ENCODE measurements at places on chromosomes 5 and 9. TPM values are rescaled to one million over a fixed set of nuclear protein-coding genes. Genes with fewer than 3 reads are reported as not detected.

DNA sequence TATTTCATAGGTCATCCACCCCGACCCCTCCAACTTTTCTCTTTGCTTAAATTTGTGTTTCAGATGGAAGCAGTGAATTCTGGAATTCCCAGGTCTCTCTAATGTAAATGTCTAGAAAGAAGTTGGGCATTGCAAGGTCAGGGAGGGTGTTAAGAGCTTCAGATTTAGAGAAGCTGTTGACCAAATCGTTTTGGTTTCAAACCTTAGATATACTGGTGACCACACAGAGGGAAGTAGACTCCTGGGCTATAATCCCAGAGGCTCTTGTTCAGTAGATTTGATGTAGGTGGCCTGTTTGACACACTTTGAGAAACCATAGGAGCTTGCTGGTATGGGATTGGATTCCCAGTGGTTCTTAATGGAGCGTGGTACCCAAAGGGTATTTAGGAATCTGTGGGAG lies 137.3 kb upstream of the KLF9 start:
- no peak for DNase-seq

- DNase-seq: no peak
These were observed 29.4 kb downstream of the CAMSAP1 start for GRCh38 chr9:135877791-135878527.

- no peak for DNase-seq
These were observed 2.0 kb downstream of the IL31RA start for GRCh38 chr5:55853041-55853670.

DNA sequence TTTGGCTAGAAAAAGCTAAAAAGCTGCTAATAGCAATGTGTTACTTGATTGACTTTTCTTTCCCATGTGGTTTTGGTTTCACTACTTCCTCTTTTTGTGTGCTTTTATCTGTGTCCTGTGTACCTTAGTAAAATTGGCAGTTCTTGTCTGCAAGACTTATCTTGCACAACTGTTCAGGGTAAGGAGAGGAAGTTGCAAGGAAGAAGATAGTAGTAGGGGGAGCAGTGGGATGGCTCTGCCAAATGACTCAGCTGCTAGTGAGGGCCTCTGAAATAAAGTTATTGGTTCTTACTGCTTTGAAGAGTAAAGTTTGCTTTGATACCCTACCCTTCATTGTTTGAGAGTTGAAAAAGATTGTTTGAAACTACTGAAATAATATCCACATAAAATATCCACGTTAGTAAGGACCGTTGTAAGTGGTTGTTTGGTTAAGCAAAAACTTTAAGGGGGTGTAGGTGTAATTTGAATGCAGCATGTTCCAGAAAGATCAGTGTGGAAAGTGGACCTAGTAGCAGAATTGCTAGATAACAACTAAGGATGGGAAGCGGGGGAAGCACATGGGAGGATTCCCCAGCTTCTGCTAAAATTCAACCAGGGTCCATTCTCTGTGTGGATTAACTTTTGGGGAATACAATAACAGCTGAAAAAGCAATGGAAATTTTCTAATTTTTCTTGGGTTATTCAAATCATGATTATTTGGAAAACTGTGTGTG lies 123.5 kb downstream of the SCAMP1 start:
- no peak for DNase-seq

GRCh38 chr5:31913808-31914207 lies 260.3 kb downstream of the GOLPH3 start:
- DNase-seq: no peak

- DNase-seq: no peak
These were observed 23.5 kb downstream of the IL7R start for GRCh38 chr5:35880156-35880555.

DNA sequence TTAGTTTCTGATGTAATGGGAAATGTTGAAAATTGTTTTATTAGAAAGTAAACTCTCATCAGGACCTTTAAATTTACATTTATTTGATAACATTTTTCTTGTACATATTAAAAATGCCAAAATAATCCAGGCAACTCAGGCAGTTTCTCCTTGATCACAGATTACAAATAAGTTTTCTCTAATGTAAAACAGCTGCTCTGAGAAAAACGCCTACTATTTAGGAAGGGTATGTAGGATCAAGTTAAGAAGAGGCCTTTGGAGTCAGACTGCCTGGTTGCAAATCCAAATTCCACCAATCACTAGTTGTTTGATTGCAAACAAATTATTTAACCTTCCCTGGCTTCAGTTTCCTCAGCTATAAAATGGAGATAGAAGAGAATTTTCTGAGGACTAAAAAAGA lies 610.8 kb downstream of the PDE4D start:
- no peak for DNase-seq

Gene MYOZ3
- 13.8 TPM for total RNA-seq

Gene SPINK7
- not detected for total RNA-seq

Gene SPINK6
- total RNA-seq: not detected
